H54 (cell line): ENCODE measurements at places on chromosomes 2 and 18.

GRCh38 chr2:9800639-9800974 lies 42.7 kb upstream of the TAF1B start:
- no peak for DNase-seq

DNA sequence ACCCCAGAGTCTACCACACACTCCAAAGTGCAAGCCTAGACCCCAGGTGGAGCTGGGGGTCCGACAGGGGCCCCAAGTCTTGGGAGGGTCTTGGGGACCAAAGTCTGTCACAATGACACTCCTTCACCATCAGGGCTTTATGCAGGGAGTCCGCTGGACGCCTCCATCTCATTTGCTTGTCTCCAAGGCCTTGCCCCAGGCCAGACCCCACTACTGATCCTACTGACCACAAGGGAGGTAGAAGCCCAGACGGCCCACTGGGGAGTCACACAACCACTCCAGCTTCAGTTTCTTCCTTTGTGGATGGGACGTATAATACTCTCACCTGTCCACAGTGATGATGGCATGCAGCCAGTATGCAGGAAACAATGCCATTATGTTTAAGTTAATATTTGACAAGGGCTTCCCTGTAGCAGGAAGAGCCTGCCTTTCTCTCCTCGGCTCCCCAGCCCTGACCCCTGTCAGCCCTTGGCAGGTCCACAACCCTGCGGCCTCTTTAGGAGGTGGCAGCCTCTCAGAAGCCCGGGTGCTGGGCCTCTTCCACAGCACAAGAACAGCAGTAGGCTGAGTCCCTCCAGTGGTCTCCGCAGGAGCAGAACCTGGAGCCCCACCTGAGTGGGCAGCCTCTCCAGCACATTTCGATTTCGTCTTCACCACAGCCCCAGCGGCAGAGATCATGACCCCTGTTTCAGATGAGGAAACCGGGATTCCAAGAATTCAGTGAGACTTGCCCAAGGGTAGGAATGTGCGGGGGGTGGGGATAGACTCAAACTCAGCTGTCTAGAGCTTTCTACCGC lies 6.5 kb downstream of the BIN1 start:
- DNase-seq: no peak

DNA sequence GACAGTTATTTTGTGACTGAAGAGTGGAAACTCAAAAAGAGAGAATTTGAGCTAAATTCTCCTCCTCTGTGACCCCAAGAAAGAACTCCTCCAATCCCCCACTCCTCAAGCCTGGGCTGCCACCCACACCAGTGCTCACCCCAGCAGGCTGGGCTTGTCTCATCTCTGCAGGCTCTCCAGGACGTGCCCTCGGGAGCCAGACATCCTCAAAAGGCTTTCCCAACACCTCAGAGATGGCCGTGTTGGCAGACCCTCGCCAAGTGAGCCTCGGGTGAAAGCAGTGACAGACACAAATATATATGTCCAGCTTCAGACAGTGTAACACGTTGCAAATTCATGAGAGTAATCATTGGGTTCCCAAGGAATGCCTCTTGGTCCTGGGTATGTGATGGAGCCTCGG lies 377.7 kb upstream of the SALL3 start:
- no peak for DNase-seq

DNA sequence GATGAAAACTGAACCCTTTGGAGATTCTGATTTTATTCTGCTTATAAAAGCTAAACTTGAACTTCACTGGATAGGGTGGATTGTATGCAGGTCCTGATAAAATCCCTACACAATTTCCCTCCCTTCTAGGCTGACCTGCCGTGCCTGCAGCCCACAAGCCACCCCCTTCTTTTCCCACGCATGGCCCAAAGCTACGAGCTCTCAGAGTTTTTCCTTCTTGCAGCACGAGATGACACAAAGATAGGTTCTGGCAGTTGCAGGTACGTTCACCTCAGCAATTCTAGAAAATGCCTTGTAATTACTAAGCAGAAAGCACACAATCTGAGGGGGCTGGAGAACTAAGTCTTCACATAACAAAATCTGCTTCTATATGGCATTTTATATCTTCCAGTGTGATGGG lies 110.6 kb upstream of the ATP8B1 start:
- DNase-seq: no peak

GRCh38 chr18:67260841-67261240 lies 255.7 kb downstream of the DSEL start:
- no peak for DNase-seq

DNA sequence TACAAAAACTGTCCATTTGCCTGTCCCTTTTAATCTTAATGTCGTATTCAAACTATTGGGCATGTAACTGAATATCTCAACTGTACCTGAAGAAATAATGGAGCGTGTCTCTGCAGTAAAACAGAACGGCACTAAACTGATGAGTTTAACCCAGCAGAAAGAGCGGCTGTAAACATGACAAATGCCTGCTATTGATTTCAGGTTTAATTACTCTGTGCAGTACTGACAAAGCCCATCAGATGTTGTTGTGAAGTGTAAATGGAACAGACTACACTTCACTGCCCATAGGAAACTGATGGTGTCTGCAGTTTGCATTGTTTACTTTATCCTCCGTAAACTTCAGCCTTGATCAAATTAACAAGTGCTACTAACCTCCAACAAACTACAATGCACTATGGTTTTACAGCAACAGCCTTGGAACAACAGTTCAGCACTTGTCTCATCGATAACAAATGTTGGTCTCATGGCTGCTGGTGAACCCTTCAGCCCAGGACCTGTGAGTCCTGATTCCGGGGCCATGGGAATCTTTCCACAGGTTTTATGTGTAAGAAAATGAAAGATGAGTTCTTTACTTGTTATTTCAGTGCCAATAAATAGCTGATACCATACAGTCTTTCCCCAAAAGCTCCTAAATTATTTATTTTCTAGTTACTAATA lies 316.5 kb downstream of the CCDC178 start:
- DNase-seq: no peak

- DNase-seq: no peak
Observed at GRCh38 chr2:42214669-42215068, 45.5 kb downstream of the EML4 start.

- no peak for DNase-seq
Observed at GRCh38 chr18:22572341-22572740, 154.6 kb upstream of the CTAGE1 start.

DNA sequence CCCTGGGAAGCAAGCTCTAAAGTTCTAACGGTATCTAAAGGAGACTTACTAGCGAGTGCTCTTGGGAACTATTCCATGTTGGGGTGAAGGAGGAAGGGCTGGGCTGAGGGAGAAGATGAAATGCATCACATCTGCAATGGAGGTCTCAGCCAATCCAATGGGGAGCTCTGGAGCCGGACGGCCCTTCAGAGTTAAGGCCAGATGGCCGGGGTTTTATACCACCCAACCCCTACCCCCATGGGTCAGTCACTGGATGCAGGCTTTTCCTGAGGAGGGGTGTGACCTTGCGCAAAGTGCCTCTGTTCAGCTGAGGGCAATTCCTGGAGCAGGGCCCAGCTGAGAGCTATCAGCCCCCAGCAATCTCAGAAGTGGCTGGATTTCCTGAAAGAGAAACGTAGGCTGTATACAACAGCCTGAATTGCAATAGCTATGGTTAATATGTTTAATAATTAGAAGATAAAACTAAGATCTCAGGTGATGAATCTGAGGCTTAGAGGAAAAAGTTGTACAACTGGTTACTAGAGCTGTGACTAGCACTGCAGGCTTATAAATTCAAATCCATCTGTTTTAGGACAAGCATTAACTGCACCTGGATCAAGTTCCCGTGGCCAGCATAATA lies 21.6 kb downstream of the EIPR1 start:
- no peak for DNase-seq

DNA sequence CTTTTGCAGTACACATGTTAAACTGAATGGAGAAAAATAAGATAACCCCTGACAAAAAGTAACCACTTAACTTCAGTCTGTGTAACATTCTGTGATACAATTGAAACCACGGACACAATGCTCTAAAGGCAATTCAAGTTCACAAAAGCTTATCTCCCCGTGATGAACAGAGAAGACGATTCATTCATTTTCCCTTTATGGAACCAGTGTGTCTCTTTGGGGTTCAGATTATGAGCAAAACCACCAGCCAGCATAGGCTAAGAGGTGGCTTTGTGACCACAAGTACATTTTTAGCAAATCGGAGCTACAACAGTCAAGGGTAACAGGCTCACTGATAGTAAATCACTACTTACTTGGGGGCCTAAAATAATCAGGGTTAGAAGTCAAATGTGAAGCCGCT lies 120.6 kb upstream of the SMAD7 start:
- no peak for DNase-seq
